ENCODE measurements at places on chromosomes 2 and 18. TPM values are rescaled to one million over a fixed set of nuclear protein-coding genes. Genes with fewer than 3 reads are reported as not detected.

R3HDM1 gene
- 106 TPM for total RNA-seq

DRC1 gene
- total RNA-seq: 18.7 TPM

KLF7 gene
- total RNA-seq: 23.2 TPM

UNC80 gene
- total RNA-seq: 46.1 TPM

ARHGAP15 gene
- 2.2 TPM for total RNA-seq

CYS1 gene
- total RNA-seq: 4.3 TPM

CLASP1 gene
- 103 TPM for total RNA-seq

SLC8A1 gene
- total RNA-seq: 1.4 TPM

IL36A gene
- total RNA-seq: not detected

KCNS3 gene
- 86.9 TPM for total RNA-seq

MAPRE2 gene
- total RNA-seq: 15.2 TPM

ANKRD62 gene
- 56.8 TPM for total RNA-seq

CKAP2L gene
- 11.0 TPM for total RNA-seq
